ENCODE measurements at places on chromosomes 12 and 14. TPM values are rescaled to one million over a fixed set of nuclear protein-coding genes. Genes with fewer than 3 reads are reported as not detected.

The KRT85 gene
- total RNA-seq = not detected

The TEX22 gene
- total RNA-seq = 2.7 TPM

The MUCL1 gene
- not detected for total RNA-seq

The SERPINA5 gene
- not detected for total RNA-seq

The SNAPC1 gene
- 1.3 TPM for total RNA-seq

The KRT72 gene
- total RNA-seq = not detected

The PRKAG1 gene
- 58.2 TPM for total RNA-seq
